ENCODE measurements at places on chromosomes 5 and 9. TPM values are rescaled to one million over a fixed set of nuclear protein-coding genes. Genes with fewer than 3 reads are reported as not detected.

- DNase-seq: no peak
These were observed 26.1 kb upstream of the ADRA1B start for GRCh38 chr5:159890141-159890540.

GRCh38 chr5:154587123-154588026 is 109.3 kb upstream of the HAND1 start:
- peak; percentile 53 for DNase-seq

The CCDC192 gene
- total RNA-seq: 0.31 TPM

DNA sequence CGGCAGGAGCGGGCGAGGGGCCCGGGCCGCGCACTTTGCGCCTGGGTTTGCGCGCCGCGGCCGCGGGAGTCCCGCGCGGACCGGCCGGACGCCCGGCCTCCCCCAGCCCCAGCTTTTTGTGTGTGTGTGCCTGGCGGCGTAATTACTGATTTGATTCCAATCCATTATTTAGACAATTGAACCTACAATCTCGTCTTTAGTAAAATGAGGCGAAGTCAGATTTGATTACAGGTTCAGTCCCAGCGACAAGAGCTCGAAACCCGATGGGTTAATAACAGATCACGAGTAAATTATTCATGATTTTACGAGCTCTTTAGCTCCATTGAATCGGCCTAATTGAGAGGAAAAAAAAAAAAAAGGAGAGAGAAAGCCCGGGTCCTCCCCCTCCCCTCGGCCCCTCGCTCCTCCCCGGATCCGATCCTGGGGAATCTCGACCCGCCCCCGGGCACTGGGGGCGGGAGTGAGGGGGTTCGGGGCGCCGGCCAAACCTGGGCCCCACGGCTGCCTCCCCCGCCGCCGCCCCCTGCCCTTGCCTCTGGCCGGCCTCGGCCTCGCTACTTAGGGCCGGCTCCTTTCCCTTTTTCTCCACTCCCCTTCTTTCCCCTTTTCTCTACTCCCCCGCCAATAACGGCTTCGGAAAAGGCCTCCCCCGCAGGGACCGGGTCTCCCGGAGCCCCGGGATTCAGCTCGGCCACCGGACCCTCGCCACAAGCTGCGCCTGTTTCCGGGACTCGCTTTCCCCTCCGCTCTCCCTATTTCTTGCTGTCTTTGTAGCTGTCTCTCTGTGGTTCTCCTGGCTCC is 6.6 kb downstream of the LHX2 start:
- DNase-seq: no peak

DNA sequence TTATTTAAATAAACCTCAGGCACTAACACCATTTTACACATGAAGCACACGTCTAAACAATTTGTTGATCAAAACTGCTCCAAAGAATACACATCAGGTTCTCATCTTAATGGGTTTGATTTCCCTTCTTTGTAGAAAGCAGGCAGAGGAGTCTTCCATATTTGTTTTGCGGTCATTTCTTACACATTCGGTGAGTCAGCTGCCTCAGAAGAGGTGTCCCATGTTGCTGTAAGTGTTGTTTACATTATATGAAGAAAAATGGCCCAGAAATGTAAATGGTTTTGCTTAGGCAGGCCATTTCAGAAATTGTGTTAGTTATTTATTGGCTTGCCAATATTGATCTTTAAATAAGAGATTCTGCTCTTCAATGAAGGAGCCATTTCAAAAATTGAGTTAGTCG is 325.8 kb downstream of the TENT4A start:
- DNase-seq: no peak

The HMCN2 gene
- total RNA-seq: 30.9 TPM

The MLLT3 gene
- 37.3 TPM for total RNA-seq

DNA sequence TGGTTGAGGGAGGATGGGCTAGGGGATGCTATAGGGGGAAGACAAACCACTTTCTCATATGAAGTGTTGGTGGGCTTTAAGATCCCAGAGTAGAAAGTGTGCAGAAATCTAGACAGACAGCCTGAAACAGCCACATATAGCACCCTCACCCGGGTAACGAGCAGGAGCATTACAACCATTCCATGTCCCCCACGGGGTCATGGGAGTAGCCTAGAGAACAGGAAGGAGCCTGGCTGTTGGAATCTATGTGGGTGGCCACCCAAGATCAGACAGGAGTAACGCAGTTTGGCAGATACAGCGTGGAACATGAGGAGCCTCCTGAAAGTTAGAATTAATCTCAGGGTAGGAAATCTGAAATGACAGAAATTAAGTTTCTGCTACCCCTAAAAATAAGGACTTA is 146.1 kb upstream of the RAI14 start:
- no peak for DNase-seq

GRCh38 chr9:4873066-4873465 is 80.3 kb downstream of the RCL1 start:
- DNase-seq: no peak

- no peak for DNase-seq
These were observed 256.8 kb downstream of the GABRG2 start for GRCh38 chr5:162324328-162324727.

The ADAMTSL2 gene
- total RNA-seq: 4.3 TPM

The KIAA0825 gene
- total RNA-seq: 13.1 TPM

DNA sequence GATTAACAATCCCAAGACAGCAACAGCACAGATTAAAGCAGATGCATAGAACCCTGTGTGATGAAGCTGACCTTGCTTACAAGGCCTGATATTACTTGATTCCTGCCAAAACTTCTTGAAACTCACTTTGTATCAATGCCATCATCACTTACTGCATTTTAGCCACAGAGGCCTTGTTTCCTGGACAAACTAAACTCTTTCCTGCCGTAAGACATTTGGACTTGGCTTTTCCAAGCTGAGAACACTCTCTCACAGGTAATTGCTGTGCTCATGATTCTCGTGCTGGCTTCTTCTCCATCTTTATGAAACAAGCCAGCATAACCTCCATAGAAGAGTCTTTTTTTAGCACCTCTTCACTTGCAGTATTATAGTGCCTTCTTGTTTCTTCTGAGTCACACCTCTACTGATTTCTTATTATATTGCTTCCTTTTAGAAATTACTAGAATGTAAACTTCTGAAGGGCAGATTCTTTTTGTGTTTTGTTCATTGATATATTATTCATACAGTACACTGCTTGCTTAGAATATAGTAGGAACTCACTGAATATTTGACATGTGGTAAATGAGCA is 456.5 kb upstream of the ZNF608 start:
- no peak for DNase-seq

The PKN3 gene
- 5.9 TPM for total RNA-seq

DNA sequence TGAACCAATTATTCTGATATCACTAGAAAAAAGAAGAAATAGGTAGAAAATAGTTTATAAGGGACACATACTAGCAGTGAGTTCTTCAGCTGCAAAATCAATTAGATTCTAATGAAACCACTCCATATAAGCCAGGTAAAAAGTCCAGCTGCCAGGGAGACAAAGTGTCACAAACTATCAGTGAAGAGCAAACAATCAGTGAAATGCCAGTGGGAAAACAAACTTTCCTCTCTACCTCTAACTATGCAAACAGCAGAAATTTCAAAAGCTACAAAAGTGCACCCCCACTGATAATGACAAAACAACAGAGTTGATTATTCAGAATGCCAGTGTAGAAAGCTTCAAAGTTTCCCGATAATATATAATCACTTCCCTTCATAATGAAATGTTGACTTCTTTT is 637.2 kb upstream of the ITGA1 start:
- DNase-seq: no peak

GRCh38 chr5:2007878-2008501 is 125.3 kb upstream of the IRX4 start:
- peak; percentile 60 for DNase-seq

The OLFM1 gene
- total RNA-seq: 10.7 TPM

GRCh38 chr5:52783226-52783959 is 4.3 kb upstream of the ITGA1 start:
- no peak for DNase-seq

DNA sequence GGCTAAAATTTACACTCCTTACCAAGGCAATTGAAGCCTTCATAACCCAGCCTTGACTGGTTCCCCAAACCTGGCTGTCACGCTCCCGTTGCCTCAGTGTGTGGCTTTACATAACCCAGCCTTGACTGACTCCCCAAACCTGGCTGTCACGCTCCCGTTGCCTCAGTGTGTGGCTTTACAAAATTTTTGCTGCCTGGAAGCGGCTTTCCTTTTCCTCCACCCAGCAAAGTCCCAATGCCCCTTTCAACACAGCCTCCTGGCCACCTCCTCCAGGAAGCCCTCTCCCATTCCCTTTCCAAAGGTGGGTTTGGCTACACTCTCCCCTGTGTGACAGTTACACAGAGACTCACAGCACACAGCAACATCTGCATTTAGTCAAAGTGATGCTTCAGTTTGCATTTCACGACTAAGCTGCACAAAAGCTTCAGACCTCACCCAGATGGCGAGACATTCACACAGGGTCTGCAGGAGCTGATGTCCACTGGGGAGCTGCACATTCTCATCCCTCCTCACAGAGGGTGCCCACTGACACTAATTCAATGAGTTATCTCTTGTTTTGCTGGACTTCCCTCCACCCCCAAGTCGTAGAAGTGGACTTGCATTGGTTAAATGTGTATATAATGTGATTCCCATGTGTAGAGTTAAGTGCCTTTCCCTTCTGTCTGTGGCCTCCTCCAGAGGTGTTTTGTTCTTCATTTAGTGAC is 156.6 kb upstream of the PHYKPL start:
- DNase-seq: no peak

DNA sequence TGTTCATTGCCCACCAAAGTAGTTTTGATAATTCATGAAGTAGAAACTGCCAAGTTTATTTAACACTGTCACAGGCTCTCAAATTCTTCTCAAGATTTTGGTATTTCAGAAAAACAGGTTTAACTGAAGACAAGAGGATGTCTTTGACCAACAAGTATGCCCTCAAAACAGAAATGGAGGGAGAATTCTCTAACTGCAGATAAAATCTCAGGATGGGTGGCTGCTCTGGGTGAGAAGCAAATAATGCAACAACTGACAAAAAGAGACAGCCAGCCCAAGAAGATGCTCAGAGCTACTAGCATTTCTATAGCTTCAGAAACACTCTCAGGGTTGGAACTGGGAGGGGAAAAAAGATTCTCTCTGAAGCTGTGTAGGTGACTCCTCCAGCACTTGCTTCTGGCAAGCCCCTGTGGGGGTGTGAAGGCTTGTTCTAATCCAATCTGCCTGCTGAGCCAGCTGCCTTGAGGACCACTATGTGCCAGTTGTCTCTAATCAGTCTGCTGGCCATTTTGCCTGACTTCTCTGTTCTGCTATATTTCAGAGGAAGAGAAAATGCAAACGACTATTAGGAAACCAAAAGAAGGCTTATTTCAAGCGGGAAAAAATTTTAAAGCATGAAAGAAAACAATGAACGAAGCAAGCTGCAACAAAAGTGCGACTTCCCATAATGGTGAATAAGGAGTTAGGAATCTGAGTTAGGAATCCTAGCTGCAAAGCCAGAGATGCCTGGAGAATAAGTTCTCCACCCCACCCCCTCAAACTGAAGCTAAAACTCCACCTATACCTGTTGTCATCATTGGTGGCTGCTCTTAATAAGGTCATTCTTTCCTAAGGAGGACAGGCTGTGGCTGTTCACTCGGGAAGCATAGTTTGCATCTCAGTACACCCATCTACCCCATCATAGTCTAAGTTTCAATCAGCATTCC is 147.5 kb downstream of the GNAQ start:
- peak; percentile 42 for DNase-seq

GRCh38 chr9:111730937-111731567 is 63.7 kb downstream of the SHOC1 start:
- DNase-seq: no peak

The DRD1 gene
- total RNA-seq: 0.21 TPM

DNA sequence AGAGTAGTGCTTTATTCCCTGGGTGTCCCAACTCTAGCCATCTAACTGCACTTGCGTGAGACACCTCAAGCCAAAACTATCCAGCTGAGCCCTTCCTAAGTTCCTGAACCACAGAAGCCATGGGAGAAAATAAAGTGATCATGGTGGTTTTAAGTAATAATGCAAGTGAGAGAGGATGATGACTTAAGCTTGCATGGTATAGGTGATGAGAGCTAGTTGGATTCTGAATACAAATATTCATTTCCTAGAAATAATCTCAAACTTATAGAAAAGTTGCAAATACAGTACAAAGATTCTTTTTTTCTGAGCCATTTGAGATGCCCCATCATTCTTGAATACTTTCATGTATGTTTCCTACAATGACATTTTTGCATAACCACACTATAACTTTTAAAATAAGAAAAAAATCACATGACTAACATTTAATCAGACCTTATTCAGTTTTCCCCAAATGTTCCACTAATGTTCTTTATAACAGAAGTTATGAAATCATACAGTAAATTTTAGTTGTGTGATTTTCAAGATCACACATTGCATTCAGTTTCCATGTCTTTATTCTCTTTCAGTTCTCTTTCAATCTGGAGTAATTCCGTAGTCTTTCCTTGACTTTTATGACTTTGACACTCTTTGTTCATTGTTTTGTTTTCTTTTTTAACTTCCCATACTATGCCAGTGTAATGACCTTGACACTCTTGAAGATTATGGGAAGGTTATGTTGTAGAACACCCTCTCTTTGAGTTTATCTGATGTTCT is 5.5 kb upstream of the AK3 start:
- DNase-seq: no peak

The NIPAL4 gene
- 2.1 TPM for total RNA-seq

- no peak for DNase-seq
These were observed 123.4 kb upstream of the APC start for GRCh38 chr5:112614285-112614684.

GRCh38 chr9:114216976-114217375 is 61.6 kb downstream of the COL27A1 start:
- no peak for DNase-seq

- no peak for DNase-seq
These were observed 52.6 kb downstream of the PDCD1LG2 start for GRCh38 chr9:5562806-5563416.

GRCh38 chr5:142325725-142326479 is 1.1 kb upstream of the SPRY4 start:
- peak; percentile 82 for DNase-seq

DNA sequence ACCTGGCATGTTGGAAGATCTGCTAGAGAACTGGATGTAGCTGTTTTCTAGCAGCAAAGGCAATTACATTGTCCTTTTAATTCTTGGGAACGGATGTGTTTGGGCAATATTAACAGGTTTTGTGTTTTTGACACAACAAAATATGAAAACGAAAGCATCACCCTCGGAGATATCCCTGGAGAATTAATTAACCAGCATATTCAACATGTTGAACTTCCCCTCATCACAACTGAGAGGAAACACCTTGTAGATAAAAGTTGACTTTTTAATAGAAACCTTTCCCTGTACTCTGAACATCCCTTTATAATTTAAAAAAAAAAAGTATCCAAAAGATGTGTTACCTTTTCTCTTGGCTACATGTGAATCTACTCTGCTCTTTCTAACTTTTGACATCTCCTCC is 13.0 kb downstream of the SEMA6A start:
- no peak for DNase-seq
